ENCODE measurements at places on chromosomes 7 and 10.

- peak; percentile 35 for DNase-seq
Observed at GRCh38 chr10:131902691-131903090, 1.9 kb downstream of the PPP2R2D start.

GRCh38 chr7:139853506-139854123, 24.6 kb downstream of the TBXAS1 start:
- DNase-seq, result no peak

GRCh38 chr7:78900806-78901205, 552.7 kb downstream of the MAGI2 start:
- no peak for DNase-seq

DNA sequence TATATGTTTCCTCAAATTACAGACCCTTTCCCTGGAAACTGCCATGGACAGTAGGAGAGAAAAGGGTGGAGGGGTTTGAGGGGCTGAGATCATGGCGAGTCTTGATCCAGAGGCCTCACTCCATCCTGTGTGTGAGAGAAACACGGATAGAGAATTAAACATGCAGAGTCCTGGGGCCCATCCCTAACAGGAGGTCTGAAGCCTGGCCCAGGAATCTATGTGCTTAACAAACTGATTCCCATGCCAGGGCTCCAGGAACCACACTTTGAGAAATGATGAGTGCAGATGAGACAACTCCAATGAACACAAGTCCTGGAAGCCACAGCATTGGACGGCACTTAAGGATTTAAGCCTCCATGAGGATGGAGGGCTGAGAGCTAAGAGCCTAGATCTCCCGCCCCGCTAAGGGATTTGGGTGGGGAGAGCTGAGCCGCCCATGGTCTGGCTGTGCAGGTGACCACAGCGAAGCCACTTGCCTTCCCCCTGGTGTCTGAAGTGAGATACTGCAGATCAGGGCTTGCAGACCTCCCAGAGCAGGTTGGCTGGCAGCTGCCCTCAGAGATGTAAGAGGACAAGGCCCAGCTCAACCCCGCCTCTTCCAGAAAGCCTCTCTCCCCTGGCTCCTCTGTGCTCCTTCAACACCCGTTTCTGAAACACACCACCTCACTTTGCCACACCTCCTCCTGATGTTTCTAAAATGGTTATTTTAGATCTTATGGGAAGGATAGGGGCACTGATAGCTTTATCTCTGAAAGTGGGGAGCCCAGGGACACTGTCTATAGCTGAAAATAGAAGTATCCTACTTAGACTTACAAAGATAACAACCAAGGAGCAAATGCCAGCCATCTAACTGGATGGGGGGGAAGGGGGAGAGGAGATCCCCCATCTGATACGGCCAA, 24.8 kb upstream of the EIF5AL1 start:
- peak; percentile 96 for DNase-seq
